ENCODE measurements at places on chromosomes 16 and 17. TPM values are rescaled to one million over a fixed set of nuclear protein-coding genes. Genes with fewer than 3 reads are reported as not detected.

Gene AGRP
- not detected for total RNA-seq

Gene KRT31
- total RNA-seq, result not detected

Gene PYDC1
- total RNA-seq, result not detected

Gene CES2
- total RNA-seq, result 54.1 TPM

Gene CCL16
- not detected for total RNA-seq

Gene PDIA2
- 1.6 TPM for total RNA-seq

Gene FN3K
- 30.3 TPM for total RNA-seq

Gene SDK2
- 4.6 TPM for total RNA-seq

Gene PLK1
- 67.2 TPM for total RNA-seq

Gene CHMP6
- 29.1 TPM for total RNA-seq

DNA sequence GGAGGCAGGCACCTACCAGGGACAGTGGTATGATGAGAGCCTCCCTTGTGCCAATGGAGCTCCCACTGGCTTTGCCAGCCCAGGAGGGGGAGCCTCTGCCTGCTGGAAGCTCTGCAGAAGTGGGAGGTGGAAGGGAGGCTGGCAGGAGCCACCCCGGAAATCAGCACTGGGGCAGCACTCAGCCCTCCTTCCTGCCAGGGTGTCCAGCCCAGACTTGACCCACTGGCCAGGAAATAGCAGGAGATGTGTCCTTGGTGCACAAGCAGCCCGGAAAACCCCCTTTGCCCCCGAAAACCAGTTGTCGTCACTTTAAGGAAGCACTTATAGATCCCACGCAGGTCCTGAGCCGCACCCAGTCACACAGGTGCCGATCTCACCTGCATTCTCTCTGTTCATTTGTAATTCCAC lies 49.3 kb upstream of the CACNG4 start:
- DNase-seq, result no peak

- no peak for DNase-seq
These were observed 30.5 kb downstream of the CDH13 start for GRCh38 chr16:82657239-82657638.

DNA sequence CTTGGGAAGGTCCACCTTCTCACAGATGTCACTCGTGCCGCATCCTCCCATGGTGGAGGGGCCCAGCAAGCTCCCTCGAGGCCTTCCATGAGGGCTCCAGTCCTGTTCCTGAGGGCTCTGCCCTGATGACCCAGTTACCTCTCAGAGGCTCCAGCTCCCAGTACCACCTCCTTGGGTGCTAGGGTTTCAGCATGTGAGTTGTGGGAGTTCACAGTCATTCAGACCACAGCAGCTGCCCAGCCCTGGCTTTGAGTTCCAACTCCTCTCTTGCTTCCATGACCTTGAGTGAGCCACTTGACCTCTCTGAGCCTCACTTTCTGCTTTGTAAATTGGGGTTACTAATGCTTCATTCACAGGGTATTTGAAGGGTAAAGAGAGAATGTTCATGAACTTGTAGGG lies 37.1 kb upstream of the LGALS9 start:
- no peak for DNase-seq

GRCh38 chr17:42131981-42132432 lies 9.4 kb downstream of the HSPB9 start:
- DNase-seq, result no peak

- DNase-seq, result no peak
These were observed 74.7 kb downstream of the TBC1D16 start for GRCh38 chr17:79960788-79961522.

GRCh38 chr17:74647871-74648672 lies 24.5 kb upstream of the CD300E start:
- DNase-seq, result no peak

DNA sequence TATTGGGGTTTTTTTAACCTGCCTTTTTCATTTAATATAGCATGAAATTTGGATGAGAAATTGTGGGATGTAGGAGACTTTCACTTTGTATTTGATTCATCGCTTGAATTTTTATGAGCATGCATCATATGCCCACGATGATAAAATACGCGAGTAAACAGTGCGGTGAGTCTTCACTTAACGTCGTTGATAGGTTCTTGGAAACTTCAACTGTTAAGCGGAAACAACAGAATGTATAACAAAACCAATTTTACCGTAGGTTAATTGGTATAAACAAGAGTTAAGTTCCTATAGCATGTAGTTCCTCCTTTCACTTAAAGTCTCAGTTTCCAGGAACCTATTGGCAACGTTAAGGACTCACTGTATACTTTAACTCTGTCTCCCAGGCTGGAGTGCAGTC lies 28.7 kb downstream of the MMP15 start:
- no peak for DNase-seq

DNA sequence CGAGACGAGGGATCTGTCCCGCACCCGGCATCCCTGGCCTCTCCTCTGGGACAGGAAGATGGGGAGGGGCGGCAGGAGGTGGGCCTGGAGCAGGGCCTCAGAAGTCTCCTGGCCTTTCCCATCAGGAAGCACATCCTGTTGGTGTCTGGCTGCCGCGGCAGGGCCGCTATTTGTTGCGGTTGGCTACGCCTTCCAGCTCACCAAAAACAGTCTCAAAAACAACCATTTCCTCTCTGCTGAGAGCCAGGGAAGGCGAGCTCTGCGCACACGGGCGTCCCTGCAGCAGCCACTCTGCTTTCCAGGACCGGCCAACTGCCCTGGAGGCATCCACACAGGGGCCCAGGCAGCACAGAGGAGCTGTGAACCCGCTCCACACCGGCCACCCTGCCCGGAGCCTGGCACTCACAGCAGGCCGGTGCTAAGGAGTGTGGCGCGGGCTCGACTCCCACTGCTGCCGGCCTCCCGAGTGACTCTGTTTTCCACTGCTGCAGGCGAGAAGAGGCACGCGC lies at the start of gene TMEM204:
TSS of gene TMEM204 (plus strand) at position 224 of the 509 bp plus-strand sequence. CDS start 610 bp downstream, outside the sequence.
- DNase-seq, result no peak

GRCh38 chr16:77790009-77790372 lies 1.6 kb downstream of the VAT1L start:
- DNase-seq, result no peak

GRCh38 chr17:57115916-57116315 lies 30.9 kb downstream of the AKAP1 start:
- no peak for DNase-seq

DNA sequence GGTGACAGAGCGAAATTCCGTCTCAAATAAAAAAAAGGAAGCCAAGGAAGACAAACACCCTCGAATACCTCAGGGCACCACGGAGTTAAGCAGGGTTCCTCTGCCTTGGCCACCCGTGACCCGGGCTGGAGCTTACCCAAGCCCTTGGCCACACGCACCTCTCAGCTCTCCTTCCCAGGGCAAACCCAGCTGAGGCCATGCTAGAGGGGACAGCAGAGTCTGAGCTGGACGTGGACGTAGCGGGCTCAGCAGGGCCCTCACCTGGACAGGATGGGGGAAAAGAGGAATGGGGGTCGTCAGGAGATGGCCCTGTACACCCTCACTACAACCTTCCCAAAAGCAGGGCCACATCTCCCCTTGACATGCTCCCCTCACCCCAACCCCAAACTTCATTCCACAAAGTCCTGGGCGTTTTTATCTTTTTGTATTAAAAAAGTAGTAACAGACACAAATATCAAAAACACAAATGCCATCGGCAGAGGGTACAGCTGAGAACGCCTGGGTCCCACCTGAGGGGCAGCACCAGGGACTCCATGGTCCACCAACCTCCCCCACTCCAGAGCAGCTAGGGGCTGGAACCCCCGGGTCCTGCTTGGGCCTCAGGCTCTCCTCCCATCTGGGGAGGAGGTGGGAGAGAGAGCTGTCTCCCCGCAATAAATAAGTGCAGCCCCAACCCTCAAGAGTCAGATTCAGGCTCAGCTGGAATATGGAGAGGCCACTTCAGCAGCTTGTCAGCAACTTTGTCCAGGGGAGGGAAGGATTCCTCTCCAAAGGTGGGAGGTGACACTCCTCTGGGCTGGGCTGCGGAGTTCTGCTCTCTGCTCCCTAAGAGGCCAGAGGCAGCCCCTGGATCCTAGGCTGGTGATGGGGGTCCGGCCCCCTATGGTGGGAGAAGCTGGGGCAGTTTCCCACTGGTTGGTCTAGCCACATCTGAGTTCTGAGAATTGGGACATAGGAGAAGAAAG lies 11.9 kb downstream of the PER1 start:
- DNase-seq, result no peak

GRCh38 chr17:43456029-43456428 lies 27.7 kb upstream of the DHX8 start:
- no peak for DNase-seq

DNA sequence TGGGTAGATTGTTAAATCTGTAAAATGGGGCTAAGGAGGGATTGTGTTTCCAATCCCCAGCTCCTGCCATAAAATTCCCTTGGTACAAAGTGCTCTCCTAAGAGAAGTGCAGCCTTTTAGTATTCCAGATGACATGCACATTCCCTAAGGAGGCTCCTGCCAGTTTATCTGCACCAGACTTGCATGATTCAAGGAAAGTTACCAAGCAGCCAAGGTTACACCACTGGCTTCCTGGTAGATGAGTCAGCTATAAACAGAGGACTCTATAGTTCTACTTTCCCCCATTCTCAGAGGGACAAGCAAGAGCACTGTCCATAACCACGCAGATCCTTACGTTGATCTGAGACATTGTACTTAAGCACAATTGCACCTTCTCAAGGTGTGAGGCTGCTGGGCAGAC lies 1.9 kb downstream of the CALB2 start:
- no peak for DNase-seq

DNA sequence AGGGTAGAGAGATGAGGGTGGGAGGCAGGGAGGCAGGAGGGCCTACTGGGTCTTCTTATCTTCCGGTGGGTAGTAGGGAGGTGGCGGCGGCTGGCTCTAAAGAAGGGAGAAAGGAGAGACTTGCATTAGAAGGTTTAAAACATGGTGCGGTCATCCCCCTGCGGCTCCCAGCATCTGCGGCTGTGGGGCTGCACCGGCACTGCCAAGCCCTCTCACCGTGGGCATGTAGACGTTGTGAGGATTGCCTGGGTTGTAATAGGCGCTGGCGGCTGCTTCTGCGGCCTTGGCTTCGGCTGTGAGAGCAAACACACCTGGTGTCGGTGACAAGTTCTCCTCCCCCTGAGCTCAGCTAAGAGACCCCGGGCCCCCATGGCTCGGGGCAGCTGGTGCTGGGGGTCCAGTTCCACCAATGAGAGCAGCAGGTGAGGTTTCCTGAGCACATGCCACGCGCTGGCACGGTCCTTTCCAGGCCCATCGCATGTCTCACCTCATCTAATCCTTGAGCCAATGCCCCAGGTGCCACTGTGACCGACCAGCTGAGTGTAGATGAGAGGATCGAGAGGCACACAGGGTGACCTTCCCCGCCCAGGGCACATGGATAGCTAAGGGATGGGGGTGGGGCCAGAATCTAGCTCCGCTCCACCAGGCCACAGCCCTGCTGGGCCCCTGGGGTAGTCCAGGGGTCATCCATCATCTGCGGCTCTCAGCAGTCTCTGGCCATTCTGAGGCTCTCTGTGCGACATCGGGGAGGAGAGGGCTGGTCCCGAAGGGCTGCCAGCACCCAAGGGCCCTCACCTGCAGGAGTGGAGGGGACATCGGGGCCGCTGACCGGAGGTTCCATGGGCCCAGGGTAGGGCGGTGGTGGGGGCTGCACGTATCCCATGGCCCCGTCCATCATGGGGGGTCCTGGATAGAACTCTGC lies 2.7 kb upstream of the UNC13D start:
- no peak for DNase-seq
